ENCODE measurements at places on chromosomes 4 and X.
A peak's percentile ranks its signal among the peaks of the same experiment; 100 is the strongest.

DNA sequence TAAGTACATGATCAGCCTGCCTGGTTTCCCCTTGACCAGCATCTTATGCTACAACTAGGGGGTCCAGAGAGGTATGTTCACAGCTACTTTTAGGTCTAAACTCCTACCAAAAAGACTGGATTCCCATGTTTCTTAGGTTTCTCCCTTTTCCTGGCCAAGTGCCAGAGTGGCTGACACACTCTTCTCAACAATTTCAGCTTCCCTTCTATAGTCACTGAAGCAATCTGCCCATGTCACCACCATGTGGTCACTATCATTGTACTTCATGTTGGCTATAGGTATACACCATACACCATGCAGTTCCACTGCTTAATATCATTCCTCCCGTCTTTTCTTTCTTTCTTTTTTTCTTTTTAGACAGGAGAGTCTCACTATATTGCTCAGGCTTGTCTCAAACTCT, 66.9 kb downstream of the KLHL13 start:
- no peak for DNase-seq

DNA sequence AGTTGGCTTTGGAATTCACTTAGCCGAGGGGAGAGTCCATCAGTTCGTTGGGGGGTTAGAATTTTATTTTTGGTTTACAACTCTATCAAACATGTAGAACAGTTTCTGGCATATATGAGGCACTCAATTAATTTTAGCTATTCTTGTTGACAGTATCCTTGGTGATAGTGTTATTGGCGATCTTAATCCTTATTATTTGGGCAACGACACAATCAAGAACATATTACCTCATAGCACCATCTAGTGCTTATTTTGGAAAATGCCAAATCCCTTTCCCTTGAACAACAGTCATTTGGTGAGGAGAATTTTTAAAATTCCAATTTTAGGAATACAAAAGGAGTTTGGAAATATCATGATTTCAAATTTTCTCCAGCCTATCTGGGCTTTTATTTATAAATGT, 17.9 kb upstream of the PGRMC1 start:
- no peak for DNase-seq

DNA sequence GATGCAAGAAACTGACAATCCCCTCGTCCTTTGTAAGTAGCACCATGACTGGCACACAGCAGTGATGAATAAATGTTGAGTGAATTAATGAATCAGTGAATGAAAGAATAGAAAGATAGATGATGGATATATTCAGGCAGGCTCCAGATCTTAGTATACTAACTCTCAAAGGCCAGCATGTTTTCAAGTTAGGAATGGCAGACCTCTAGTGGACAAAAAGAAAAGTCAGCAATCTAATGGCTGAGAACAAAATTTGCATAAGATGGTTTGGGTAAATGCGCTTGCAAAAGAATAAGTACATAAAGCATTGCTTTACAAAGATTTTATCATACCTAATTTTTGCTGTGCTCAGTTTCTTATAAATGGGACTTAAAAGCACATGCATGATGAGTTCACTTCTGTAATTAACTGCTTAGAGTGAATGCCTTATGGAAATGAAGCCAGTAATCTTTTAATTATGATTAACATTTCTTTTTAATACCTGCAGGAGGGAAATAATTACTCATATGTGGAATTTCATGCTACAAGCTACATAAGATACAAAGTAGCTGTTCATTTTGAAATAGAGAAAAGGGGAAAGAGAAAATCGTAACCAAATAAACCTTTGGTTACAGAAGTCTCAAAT, 126.9 kb upstream of the GPRIN3 start:
- no peak for DNase-seq

- DNase-seq = no peak
Observed at GRCh38 chr4:165199286-165199685, 8.1 kb upstream of the KLHL2 start.

GRCh38 chr4:66328803-66329574, 658.7 kb upstream of the EPHA5 start:
- no peak for DNase-seq

DNA sequence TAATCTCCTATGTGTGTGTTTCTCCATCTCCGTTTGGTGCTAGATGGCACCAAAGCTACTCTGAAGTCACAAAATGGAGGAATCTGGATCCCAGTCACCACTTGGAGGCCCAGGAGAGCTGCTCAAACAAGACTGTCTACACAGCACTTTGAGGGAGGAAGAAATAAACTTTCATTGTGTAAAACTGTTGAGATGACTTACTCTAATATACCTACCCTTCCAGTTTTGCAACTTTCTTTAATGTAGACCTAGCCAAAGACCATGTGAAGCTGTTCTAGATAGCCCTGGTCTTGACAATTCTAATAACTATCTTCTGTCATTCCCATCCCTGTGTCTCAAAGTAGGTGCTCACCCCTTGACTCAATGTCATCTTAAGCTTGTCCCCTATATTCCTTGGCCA, 52.8 kb upstream of the TAB3 start:
- DNase-seq = no peak

- DNase-seq = no peak
Observed at GRCh38 chrX:117743469-117744251, 372.9 kb downstream of the KLHL13 start.

- DNase-seq = peak; percentile 47
Observed at GRCh38 chr4:26936284-26937065, 75.8 kb downstream of the STIM2 start.

GRCh38 chr4:165814256-165815020, 58.6 kb upstream of the TLL1 start:
- DNase-seq = no peak

GRCh38 chr4:127347936-127348335, 284.8 kb upstream of the INTU start:
- no peak for DNase-seq

- DNase-seq = no peak
Observed at GRCh38 chr4:72320223-72320948, 248.6 kb downstream of the ADAMTS3 start.

- no peak for DNase-seq
Observed at GRCh38 chrX:15702488-15703371, 35.3 kb upstream of the CA5B start.

DNA sequence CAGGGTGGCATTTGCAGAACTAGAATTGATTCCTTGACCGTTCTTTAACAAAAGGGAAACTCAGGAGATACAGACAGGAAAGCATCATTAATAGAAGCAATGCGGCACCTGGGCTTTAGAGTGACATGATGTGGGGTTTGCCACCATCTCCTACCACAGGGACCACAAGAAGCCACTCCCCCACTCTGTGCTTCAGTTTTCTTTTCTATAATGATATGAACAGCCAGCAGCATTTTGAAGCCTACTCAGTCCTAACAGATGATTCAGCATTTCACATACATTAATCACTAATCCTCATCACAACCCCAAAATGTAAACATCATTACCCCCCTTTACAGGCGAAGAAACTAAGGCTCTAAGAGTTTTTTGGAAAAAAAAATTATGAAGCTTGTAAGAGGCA, 22.9 kb downstream of the CCDC149 start:
- no peak for DNase-seq

- DNase-seq = no peak
Observed at GRCh38 chr4:174314770-174315169, 31.1 kb downstream of the CEP44 start.

GRCh38 chrX:72393836-72394517, 88.3 kb upstream of the CITED1 start:
- DNase-seq = no peak

- DNase-seq = no peak
Observed at GRCh38 chr4:23332313-23332712, 557.5 kb downstream of the PPARGC1A start.

- no peak for DNase-seq
Observed at GRCh38 chr4:130338851-130339250, 1242.9 kb downstream of the C4orf33 start.

DNA sequence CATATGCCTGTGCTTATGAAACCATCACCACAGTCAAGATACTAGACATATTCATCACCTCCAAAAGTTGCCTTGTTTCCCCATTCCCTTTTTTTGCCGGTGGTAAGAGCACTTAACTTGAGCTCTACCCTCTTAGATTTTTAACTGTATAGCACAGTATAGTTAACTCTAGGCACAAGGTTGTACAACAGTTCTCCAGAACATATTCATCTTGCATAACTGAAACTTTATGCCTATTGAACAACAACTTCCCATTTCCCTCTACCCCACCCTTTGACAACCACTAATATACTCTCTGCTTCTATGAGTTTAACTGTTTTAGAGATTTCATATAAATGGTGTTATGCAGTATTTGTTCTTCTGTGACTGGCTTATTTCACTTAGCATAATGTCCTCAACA, 119.3 kb downstream of the ASB9 start:
- DNase-seq = no peak

GRCh38 chr4:154559494-154560418, 3.1 kb upstream of the FGB start:
- no peak for DNase-seq

- no peak for DNase-seq
Observed at GRCh38 chr4:138455097-138455496, 212.9 kb upstream of the SLC7A11 start.

DNA sequence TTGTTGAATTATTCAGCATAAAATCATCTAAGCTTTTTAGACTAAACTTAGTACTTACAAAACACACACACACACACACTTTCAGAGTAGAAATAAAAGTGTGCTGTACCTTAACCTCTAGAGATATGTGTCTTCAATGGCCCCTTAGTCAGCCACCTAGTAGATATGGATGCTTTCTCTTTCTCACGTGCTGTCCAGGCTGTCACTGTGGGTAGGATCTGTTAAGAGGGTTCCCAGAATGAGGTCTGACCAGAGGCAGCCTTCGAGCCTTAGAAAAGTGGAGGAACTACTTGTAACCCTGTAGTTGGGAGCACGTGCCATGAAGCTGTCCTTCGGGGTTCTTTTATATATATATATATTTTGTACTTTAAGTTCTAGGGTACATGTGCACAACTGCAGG, 117.9 kb downstream of the COL4A5 start:
- no peak for DNase-seq

DNA sequence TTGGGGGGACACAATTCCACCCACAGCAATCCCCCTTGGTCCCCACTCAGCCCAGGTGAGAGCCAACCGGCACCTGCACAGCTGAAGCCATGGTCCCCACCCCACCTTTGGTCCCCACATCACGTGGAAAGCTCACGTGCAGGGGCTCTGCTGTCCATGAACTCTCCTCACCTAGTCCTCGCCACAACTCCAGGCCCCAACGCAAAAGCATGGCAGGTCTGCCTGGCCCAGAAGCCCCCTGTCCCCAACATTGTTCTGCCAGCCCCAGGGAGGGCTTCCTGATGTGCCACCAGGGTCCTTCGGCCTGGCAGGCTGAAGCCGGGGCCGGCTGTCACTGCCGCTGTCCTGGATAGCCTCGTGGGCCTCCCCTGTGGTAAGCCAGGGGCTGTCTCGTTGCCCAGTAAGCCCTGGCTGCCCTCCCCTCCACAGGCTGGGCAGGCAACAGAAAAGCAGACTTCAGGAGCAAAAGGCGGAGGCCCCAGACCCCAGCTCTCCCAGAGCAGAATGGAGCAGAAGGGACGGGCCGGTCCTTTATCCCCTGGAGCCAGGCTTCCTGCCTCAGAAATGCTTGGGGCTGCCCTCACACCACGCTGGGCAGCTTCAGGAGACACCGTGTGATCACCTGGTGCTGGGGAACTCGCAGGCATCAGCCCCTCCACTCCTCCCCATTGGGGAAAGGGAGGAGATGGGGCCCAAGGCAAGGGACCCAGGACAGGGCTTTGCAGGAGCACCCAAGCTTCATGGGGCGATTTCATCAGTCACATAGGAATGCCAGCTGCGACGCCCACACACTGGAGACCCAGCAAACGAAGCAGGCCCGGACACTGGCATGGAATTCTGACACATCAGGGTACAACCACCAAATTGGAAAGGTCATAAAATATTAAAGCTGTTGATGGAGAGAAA, 103.7 kb downstream of the ADRA2C start:
- DNase-seq = peak; percentile 19

Measured in ovary (tissue), 10 donors.